T47D (cell line): ENCODE measurements at places on chromosomes 7 and 10.

DNA sequence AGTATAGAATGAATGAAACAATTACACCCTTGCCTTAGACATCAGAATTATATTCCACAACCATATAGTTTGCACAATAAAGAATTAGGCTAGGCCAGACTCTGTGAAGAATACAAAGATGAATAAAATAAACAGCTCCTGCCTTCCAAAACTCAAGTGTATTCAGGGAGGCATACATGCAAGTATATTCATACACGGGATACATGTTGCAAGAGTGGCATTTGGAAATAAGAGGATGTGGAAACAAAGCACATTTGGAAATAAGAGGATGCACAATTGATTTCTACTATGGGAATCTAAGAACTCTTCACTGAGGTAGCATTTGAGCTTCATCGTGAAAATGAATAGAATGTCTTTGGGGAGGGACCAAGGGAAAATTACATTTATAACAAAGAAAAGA is 27.0 kb upstream of the TMEM26 start:
- DNase-seq: no peak

- no peak for DNase-seq
Observed at GRCh38 chr7:55501611-55502010, 70.7 kb downstream of the VOPP1 start.

DNA sequence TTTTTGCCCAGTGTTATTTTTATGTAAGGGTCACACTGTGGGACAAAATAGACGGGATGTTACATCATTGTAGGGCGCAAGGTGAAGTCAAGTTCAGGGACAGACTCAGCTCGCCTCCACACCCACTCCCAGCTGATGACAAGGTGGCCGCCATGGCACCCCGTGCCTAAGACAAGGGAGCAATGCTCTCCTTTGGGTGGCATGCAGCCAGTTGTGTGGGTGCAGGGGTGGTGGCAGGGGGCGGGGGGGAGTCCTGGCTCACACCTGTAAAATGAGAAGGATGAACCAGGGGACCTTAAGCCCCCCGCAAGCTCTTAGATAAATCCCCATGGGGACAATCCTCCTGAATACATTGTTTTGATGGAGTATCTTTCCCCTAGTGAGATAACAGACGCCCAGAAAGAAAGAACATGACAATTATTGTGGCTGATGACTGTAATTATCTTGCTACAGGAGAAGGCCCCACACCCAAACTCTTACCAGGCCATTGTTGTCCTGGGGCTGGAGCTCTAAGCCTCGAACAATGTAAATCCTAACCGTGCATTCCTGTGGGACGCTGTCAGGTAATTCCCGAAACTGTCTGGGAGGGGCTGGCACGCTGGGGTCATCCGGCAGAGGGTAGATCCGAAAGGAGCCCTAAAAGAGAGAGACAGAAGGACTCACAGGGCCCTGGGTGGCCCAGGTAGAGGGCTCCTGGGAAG is 148.7 kb downstream of the MYOF start:
- DNase-seq: no peak

DNA sequence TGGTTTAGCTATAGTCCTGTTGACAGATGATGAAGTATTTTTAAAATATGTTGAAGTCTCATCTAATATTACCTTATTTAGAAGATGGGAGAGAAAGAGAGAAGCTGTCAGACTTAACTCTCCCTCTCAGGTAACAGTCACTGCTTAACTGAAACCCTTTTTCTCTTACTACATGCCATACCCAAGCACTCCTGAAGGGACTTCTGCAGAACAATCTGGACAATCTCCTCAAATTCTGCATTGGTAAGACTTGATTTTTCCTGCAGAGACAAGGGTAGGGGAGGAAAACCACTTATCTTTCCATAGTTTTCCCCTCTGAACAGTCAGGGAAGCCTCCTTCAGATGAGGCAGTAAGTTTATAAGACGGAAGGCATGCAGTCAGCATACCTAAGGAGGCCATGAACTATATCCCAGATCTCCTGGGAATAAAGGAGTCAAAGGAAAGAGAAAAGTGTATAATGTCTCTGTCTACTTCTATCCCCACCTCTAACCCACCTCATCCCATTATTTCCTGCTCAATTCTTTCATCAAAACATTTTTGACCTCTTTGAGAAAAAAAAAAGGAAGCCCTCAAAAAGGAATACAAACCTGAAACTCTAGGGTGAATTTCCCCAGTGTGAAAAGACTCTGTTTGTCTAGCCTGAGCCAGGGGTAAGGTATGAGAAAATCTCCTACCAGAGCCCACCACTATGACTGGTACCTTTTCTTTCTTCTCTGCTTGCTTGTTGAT is 9.4 kb downstream of the ZCWPW1 start:
- no peak for DNase-seq

DNA sequence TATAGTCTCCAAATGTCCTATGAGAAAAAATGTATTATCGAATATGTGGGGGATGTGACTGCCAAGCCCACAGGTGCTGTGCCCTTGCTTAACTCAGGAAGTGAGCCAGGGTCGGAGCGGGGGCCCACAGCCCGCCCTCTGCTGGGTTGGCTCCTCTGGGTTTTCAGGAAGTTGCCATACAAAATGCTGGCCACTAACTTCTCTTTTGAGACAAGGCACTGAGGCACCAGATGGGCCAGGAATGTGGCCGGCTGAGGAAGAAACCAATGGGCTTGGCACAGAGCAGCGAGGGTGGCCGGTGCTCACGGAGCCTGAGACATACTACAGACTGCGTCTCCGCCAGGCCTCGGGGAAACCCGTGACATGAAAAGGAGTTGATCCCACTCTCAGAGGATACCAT is 58.9 kb downstream of the FAM53B start:
- no peak for DNase-seq

DNA sequence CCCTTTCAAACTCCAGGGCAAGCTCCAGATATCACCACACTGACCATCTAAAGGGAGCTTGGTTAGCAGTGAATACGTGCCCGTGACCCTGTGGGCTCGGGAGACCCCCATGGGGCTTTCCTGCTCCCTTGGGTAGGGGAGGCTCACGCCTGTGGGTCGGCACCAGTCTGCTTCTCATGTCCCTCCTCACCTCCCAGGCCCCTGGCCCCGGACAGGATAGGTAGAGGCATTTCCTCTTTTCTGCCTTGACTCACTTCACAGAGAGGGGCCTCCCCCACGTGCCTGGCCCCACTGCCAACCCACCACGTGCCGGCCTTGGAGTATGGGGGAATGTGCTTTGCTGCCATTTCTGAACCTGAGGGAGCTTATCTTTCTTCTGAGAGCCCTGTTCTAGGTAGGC is 131.3 kb upstream of the FAM20C start:
- DNase-seq: no peak

GRCh38 chr10:127194599-127194998 is 1.8 kb downstream of the INSYN2A start:
- no peak for DNase-seq

DNA sequence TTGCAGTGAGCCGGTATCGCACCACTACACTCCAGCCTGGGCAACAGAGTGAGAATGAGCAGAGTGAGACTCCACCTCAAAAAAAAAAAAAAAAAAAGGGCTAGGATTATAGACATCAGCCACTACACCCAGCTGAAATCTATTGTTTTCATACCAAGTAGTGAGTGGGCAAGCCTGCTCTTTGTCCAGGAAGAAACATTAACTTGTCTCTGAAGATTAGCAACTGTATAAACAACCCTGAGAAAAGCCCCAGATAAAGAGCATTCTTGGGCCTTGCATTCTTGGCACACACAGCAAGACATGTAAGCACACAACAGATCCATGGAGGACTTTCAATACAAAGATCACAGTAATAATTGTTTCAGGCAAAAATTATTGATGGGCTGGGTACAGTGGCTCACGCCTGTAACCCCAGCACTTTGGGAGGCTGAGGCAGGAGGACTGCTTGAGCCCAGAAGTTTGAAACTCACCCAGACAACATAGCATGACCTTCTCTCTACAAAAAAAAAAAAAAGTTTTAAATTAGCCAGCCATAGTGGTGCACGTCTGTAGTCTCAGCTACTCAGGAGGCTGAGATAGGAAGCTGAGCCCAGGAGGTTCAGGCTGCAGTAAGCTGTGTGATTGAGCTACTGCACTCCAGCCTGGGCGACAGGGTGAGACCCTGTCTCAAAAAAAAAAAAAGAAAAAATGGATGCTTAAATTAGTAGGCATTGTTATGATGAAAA is 4.4 kb downstream of the PSPH start:
- peak; percentile 38 for DNase-seq

- no peak for DNase-seq
Observed at GRCh38 chr7:138468244-138469123, 8.4 kb downstream of the TRIM24 start.

GRCh38 chr10:79420974-79421688 is 24.3 kb downstream of the ZCCHC24 start:
- no peak for DNase-seq

- peak; percentile 55 for DNase-seq
Observed at GRCh38 chr7:129644634-129645230, 33.2 kb downstream of the NRF1 start.

- peak; percentile 33 for DNase-seq
Observed at GRCh38 chr7:24572393-24572996, 757 bp upstream of the PALS2 start.

GRCh38 chr10:86388119-86388704 is 21.6 kb upstream of the GRID1 start:
- no peak for DNase-seq

GRCh38 chr10:87177-88080 is 38.3 kb upstream of the TUBB8 start:
- DNase-seq: no peak

DNA sequence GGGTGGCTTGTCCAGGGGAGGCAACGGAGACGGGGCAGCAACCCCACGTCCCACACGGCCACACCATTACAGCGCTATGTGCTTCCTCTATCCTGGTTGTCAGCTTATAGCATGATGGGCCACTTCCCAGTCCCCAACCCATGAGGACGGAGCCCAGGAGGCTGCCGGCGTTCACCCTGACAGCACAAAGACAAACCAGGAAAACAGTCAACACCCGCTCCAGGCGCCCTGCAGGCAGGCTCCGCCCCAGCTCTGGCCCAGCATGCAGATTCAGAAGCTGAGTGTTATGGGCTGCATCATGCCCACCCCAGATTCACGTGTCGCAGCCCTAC is 14.8 kb downstream of the WDR86 start:
- no peak for DNase-seq

GRCh38 chr10:129055225-129055624 is 411.8 kb upstream of the MGMT start:
- DNase-seq: no peak

GRCh38 chr7:39721345-39721744 is 98.0 kb downstream of the RALA start:
- DNase-seq: no peak

DNA sequence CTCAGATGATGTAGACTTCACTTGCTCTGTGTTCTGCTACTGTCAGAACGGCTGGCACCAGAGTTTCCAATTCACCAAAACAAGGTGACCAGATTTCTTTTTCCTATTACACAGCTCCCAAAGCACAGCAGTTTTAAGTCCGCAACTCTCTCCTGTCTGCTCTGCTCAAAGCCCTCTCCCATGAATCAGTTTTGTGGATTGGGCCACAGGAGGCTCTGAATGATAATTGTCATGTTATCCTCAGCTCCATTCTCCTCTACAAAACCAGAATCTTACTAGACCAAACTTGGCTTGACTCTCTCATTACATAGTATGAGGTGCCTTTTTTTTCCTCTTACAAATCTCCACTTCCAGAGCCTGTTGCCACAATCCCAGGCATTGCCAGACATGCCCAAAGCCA is 223.5 kb downstream of the SNX13 start:
- DNase-seq: no peak

GRCh38 chr7:130689683-130690082 is 3.3 kb upstream of the TSGA13 start:
- no peak for DNase-seq

- DNase-seq: no peak
Observed at GRCh38 chr10:13743101-13743693, 156.4 kb downstream of the PRPF18 start.

- DNase-seq: peak; percentile 80
Observed at GRCh38 chr7:67484244-67484751, 487.7 kb downstream of the TYW1 start.

GRCh38 chr7:105530546-105530945 is 1.5 kb upstream of the RINT1 start:
- no peak for DNase-seq

- DNase-seq: no peak
Observed at GRCh38 chr7:151482883-151483710, 36.6 kb downstream of the RHEB start.

GRCh38 chr7:38394660-38395059 is 121.2 kb upstream of the TARP start:
- DNase-seq: no peak

DNA sequence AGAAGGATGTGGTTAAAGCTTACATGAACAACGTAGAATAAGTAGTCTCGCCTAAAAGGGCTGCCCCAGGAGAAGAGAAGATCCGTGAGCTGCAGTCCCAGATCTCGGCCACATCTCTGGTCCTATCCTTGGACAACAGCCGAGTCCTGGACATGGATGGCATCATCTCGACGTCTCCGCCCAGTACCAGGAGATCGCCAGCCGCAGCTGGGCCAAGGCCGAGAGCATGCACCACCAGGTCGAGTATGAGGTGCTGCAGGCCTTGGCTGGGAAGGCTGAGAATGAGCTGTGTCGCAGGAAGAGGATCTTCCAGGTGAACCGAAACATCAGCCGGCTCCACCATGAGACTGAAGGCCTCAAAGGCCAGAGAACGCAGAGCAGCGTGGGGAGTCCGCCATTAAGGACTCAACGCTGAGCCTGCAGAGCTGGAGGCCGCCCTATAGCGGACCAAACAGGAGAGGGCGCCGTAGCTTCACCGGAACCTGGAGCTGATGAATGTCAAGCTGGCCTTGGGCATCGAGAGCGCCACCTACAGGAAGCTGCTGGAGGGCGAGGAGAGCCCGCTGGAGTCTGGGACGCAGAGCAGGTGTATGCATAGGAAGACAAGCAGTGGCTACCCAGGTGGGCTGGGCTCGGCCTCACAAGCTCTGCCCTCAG is 22.2 kb downstream of the LIPK start:
- DNase-seq: peak; percentile 26

DNA sequence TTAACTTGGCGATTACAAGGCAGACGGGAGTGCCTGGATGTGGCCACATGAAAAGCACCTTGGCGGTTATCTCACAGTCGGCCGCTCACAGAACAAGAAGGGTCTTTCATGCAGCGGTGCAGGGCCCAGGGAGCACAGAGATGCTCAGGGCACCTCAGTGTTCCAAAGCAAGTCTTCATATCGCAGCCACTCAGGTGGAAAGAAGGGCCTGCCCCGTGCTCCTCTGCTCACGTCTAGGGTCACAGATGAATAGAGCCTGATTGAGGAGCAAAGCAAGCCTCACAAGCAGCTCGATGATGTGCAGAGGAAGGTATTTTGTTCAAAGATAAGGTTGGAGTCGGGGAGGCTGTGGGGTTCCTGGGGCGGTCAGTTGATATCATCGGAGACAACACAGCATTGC is 297.8 kb downstream of the WDR11 start:
- no peak for DNase-seq

DNA sequence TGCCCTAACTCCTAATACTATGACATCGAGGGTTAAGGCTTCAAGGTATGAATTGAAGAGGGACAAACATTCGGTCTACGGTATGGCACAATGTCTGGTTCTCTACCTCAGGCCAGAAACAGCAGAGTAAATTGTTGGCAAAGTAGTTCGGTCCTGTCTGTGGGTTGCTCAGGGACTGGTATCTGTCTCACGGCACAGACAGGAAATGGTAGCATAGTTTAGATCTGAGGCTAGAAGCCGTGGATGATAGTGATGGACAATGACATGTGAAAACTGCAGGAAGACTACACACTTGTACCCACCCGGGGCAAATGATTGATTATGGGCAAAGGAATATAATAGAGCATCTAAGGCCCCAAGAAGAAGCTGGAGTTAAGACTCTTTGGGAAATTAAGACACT is 106.2 kb downstream of the TWIST1 start:
- no peak for DNase-seq
